ENCODE measurements at places on chromosomes 6 and 20.

DNA sequence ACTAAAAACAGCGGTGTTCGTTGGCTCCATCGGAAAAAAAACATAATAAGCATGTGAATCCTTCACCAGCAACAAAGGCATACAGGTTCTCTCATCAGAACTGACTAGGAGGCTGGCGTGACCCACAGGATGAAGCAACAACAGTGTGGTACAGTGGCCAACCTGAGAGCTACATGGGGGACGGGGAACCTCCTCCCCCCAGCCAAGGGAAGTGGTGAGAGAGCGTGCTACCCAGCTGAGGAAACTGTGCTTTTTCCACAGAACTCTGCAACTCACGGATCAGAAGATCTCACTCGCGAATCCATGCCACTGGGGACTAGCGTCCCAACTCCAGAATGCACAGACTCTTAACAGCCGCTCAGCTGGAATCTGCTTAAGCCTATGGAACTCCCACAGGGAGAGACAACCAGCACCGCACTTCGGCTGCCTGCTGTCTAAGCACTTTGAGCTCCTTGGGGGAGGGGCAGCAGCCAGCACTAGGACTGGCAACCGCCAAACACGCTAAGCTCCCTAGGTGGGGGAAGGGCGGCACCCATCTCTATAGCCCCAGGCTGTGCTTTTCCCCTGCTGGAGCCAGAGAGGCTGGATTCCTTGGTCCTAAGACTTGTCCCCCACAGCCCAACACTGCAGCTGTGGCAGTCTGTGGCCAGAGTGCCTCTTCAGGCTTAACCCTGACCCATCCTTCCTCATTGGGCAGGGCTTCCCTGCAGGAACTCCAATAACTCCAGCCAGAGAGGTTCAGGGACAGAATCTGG lies 538.3 kb upstream of the BTBD3 start:
- DNase-seq: peak; percentile 51

- peak; percentile 40 for DNase-seq
Observed at GRCh38 chr6:75142721-75143120, 63.1 kb downstream of the COL12A1 start.

- no peak for DNase-seq
Observed at GRCh38 chr6:34692280-34692679, 4.3 kb downstream of the ILRUN start.

GRCh38 chr6:11785415-11785773 lies 6.8 kb upstream of the ADTRP start:
- no peak for DNase-seq

DNA sequence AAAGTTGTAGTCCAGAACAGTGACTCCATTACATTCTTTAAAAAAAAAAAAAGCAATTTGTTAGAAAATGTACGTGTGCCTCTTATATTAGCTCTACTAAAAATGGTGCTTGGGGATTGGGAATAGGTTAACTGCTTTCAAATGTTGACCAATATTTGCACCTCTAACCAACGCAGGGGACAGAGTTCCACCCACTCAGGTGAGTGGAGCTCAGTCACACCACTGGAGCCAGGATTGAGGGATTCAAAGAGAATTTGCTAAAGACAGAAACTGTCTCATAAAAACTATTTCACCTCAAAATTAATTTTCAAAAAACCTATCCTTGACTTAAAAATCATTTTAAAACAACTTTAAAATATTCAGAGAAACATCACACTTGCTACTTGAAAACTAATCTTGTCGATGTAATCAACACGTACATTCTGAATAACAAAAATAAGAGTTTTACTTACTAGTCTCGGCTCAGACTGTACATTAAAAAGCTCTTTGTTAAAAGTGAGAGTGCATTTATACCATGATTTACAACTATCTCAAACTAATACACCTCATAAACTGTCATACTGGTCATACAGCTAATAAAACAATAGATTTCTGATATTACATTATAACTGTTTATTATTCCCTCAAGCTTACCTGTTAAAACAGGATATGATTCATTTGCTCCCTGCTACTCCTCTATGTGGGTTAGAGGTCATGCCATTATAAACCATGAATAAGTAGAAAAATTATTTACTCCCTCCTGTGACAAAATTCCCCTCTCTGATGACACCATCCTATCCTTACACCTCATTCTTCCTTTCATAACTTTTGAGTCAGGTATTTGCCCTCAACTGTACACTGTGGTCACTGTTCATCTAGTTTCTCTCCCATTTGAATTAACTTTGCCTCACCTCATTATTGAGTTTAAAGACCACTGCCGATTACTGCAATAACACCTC lies 88.6 kb downstream of the PDE10A start:
- DNase-seq: no peak

DNA sequence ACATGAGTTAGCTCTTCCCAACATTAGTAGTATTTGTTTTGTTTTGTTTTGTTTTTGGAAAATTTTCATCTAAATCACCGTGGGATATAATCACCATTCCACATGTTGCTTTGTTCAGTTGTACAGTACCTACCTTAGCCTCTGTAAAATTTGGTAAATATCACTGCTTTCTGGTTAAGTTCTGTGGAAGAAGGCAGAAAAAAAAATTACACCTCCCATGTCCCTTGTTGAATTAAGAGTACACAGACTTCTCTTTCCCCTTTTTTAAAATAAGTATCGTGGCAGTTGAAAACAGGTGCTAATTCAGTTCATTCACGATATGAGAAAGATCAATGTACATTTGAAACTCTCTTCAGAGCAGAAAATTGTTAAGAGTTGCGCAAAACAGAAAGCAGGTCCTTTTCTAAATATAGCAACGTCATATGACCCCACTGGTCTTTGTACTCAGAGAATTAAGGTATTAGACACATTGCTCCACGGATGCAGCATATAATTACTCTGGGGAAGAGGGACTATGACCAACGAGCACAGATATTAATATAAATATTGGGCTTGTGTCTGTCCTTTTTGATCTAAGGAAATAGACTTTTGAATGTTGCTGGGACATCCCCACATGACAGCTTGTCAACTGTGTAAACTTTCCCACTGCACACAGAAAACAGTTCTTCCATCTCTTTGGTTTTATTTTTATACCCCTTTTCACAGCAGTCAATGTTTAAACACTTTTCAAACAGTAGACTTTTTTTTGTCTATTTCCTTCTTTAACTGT lies 58.6 kb upstream of the ZNF217 start:
- DNase-seq: peak; percentile 11

- no peak for DNase-seq
Observed at GRCh38 chr20:34331838-34332237, 28.7 kb upstream of the AHCY start.

GRCh38 chr6:61886608-61887259 lies 399.3 kb downstream of the KHDRBS2 start:
- no peak for DNase-seq

- DNase-seq: peak; percentile 47
Observed at GRCh38 chr20:57501461-57502335, 23.2 kb downstream of the CTCFL start.

DNA sequence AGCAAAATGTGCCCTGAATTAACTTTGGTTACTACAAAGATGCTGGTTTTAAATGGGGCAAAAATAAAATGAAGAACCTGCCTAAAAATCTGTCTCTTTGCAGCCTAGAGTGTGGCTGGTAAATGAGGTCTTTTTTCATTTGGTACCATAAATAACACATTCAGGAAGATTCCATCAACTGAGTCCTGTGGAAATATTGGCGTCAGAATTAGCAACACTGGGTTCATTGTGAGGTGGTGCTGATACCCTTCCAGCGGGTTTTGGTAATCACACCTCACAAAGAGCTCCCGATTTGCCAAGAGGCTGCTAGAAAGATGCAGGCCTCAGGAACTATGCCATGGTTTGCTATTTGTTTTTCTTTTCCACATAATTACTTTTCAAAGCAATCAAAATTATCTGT lies 55.3 kb downstream of the FAM50B start:
- no peak for DNase-seq

- no peak for DNase-seq
Observed at GRCh38 chr6:122818866-122819265, 29.8 kb downstream of the SMPDL3A start.

DNA sequence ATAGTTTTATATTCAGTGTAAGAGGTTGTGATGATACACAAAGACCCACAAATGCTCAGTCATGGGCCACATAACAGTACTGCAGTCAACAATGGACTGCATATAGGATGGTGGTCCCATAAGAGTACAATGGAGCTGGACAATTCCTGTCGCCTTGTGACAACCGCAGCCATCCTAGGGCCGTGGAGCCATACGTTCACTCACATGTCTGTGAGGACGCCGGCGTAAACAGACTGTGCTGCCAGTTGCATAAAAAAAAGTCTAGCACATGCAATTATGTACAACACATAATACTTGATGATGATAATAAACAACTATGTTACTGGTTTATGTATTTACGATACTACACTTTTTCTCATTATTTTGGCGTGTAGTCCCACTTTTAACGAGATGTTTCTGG lies 30.9 kb downstream of the BFSP1 start:
- DNase-seq: no peak

- DNase-seq: no peak
Observed at GRCh38 chr6:82484001-82484400, 120.4 kb downstream of the TPBG start.

DNA sequence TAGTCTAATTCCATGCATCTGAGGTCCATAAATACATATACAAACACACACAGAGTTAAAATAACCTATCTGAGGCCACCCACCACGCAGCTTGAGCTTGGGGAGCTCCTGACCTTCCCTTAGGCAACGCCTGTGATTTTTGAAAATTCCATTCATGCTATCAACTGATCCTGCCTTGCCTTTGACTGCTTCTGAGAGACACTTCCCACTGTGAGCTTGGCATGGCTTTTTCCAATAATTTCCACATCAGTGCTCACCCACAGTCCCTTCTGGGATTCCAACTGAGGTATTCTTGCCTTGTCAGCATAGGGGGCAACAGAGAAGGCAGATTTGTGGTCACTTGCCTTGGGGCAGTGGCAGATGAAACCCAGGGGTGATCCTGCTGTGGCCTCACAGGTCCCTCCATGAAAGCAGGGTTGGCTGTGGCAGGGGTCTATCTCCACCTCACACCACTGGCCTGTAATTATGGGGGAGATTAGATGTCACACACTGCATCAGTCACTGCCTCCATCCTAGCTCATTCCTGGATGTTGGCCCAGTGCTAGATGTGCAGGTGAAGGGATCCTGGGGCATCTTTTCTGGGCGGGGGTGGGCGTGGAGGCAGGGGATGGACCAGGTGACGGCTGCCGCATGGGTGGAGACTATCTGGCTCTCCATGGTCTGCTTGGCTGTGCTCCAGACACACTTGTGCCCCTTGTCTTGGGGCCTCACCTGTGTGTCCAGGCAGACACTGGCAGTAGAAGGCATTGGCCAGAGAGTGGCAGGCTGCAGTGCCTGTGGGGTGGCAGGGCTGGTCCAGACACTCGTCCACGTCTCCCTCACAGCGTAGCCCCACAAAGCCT lies 11.2 kb upstream of the GPSM3 start:
- no peak for DNase-seq

- DNase-seq: no peak
Observed at GRCh38 chr6:52643158-52643557, 27.8 kb upstream of the TMEM14A start.

GRCh38 chr20:36847009-36847709 lies 28.8 kb upstream of the TLDC2 start:
- DNase-seq: peak; percentile 71

DNA sequence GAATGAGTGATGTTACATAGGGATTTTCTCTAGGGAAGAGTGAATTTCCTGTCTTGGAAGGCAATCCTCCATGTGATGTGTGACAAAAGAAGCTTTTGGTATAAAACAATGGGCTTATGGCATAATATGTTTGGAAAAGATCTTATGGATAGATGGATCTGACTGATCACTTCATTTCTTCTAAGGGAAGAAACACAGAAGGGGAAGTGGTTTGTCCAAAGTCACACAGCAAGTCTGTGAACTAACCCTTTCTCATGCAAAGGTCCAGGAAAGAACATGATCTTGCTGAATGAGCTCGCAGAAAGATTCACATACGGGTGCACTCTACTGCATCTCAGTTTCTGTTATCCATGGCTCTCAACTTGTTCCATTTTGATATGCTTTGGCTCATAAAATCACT lies 575.9 kb upstream of the JAG1 start:
- no peak for DNase-seq

DNA sequence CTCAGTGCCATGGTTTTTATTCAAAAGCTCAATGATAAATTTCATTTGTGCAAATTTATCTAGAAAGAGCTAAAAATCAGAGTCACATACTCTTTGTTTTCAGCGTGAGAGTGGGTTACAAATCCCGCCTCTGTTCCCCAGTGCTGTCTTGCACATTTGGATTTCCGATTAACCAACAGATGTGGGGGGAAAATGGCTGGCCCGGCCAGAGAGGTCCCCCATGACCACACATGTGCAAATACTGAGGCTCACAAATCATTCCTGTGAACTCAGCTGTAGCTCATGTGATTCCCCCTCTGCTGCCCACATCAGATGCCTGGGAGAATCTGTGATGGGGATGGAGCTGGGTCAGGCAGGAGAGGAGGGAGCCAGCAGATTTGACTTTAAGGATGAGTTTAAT lies 168.7 kb downstream of the PAX1 start:
- no peak for DNase-seq

- DNase-seq: no peak
Observed at GRCh38 chr20:48656661-48657211, 171.1 kb downstream of the PREX1 start.

Measured in fibroblast of skin of right biceps (primary cell).